ENCODE measurements at places on chromosomes 7 and 10.

GRCh38 chr10:59666310-59666709 lies 43.3 kb downstream of the SLC16A9 start:
- DNase-seq, result no peak
- no peaks in the 10 kb centered on the region for H3K27me3 ChIP-seq
- no peaks in the 10 kb centered on the region for H3K4me1 ChIP-seq

DNA sequence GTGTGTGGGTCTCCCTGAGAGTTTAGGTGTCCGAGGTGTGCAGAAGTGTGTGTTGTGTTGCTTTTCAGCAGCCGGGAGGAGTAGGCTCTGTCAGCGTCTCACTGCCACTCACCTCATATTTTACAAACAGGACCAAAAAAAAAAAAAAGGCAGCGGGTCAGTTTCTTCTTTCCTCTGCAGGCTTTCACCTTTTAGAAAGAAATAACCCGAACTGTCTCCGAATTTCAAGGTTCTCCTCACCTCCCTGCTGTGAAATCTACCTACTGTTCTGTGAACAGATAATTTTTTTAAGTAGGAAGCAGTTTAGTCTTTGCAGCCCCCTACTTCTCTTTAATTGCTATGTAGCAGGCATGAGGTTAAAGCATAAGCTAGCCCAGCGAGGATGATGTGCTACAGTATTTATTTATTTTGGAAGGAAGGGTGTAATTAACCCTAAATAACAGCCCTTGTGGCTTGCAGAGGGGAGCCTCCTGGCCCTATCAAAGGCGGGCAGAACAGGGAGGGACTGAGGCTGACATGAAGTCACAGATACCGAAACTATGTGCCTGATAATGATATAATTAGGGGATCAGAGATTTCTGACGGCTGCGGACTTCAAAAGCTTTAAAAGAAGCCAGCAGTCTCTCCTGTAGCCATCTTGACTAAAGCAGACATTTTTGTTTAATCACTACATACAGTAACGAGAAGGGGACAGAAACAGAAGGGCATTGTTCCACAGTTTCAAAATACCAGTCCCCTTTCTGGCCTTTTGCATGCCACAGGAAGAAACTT lies 1.6 kb downstream of the BAMBI start:
- H3K27ac ChIP-seq, result no peak overlapping the region
- no peaks in the 10 kb centered on the region for H3K27me3 ChIP-seq
- peak overlapping the region; percentile 53 for H3K4me3 ChIP-seq
- DNase-seq, result no peak
- peaks cover 25% of the 10 kb centered on the region for H3K4me1 ChIP-seq

DNA sequence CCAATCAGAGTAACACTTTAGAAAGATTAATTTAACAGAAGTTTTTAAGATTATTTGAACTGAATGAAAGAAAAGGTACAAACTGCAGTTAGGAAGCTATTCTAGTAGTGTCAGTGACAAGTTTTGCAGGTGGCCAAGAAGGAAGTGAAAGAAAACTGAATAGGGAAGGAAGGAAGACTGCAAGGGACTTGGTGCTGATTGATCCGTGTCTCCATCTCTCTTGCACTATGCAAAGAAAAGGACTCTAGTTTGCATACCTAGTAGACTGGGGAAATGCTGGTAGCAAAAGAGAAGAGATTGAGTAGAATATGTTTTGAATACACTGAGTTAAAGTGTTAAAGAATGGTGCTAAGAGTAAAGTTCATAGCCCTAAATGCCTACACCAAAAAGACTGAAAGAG lies 33.0 kb downstream of the OR6V1 start:
- H3K4me3 ChIP-seq, result no peak overlapping the region
- no peaks in the 10 kb centered on the region for H3K4me1 ChIP-seq
- H3K36me3 ChIP-seq, result no peaks in the 10 kb centered on the region
- no peak overlapping the region for H3K27ac ChIP-seq
- no peaks in the 10 kb centered on the region for H3K27me3 ChIP-seq

- H3K4me1 ChIP-seq, result peaks cover 52% of the 10 kb centered on the region
- peak overlapping the region; percentile 91 for H3K27ac ChIP-seq
- H3K36me3 ChIP-seq, result no peaks in the 10 kb centered on the region
- no peak overlapping the region for H3K4me3 ChIP-seq
Observed at GRCh38 chr10:117461766-117462423, 80.7 kb upstream of the EMX2 start.

DNA sequence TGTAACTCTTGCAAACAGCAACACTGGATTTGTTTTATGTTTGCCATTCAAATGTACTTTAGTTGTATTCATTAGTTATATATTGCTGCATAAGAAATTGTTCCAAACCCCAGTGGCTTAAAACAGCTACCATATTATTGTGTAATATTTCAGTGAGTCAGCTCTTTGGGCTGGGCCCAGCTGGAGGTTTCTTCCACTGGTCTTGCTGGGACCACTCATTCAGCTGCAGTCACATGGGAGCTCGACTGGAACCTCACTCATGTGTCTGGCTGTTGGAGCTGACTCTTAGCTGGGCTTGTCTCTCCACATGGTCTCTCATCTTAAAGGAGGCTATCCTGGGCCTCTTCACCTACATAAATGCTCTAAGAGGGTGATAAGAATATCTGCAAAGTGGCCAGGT lies 23.2 kb upstream of the PIP4K2A start:
- H3K4me1 ChIP-seq, result no peaks in the 10 kb centered on the region
- no peaks in the 10 kb centered on the region for H3K36me3 ChIP-seq
- H3K4me3 ChIP-seq, result no peak overlapping the region
- H3K27me3 ChIP-seq, result no peaks in the 10 kb centered on the region

DNA sequence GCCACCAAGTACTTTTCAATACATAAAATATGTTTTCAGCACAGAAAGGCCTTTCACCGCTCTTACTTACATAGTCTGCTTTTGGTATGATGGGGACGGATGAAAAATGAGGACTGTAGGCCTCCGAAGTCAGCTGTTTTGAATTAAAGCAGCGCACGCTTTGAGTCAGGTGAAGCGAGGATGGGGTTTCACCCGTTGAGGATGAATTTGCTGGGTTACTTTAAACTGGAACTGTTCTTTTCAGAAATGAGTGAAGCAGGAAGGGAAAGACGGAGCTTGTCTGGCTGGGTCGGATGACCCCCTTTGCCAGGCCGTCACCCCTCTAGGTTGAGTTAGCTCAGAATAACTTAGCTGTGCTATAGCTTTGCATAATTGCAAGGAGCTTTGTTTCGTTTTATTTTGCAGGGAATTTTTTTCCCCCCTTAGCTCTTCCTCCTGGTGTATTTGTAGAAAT lies 40.0 kb downstream of the CUX1 start:
- peak overlapping the region; percentile 87 for H3K27ac ChIP-seq
- peaks cover 37% of the 10 kb centered on the region for H3K4me1 ChIP-seq
- no peak for DNase-seq
- H3K36me3 ChIP-seq, result no peaks in the 10 kb centered on the region
- H3K27me3 ChIP-seq, result no peaks in the 10 kb centered on the region

- DNase-seq, result peak; percentile 98
- peaks cover 34% of the 10 kb centered on the region for H3K4me1 ChIP-seq
- no peaks in the 10 kb centered on the region for H3K36me3 ChIP-seq
Observed at GRCh38 chr10:72272689-72273409, 875 bp upstream of the DDIT4 start.

Measured in vagina (tissue), 2 donors.